Stimulated activated CD4-positive, alpha-beta T cell treated with anti-CD3 and anti-CD28 coated beads, TNF-alpha, amount 100 ng/mL, for 48 hours (primary cell): ENCODE measurements at places on chromosomes 7 and 10.

DNA sequence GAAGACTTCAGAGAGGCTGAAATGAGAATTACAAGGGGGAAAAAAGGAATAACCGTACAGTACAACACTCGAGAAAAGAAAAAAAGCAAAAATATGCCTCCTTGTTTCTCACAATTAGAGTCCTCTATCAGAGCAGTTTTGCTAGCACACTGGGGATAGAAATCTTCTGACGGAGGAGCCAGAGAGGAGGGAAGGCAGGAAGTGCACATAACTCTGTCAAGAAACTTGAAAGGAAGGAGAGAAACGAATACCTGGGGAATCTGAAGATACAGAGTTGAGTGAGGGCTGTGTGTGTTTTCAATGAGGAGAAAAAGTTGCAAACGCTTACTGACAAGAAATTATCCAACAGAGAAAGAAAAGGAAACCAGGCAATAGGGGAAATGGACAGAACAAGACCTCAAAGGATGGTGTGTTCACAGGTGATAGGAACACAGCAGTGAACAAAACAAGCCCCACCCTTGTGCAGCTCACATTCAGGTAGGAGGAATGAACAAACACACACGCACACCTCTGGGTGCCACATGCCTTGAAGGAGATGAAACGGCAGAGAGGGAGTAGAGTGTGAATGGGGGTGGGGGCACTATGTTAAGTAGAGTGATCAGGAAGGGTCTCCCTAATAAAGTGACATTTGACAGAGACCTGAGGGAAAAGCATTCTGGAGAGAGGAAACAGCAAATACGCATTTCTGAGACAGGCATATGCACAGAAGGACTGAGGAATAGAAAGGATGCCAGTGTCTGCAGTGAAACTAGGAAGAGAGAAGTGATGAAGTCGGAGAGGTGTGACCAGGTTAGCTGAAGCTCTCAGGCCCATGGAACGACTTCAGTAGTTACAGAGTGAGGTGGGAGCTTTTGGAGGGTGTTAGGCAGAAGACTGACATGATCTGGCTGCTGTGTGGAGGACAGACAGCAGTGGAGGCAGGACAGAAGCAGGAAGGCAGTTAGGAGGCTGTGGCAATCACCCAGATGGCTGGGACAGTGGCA, 46.7 kb upstream of the SPOCK2 start:
- no peak for DNase-seq

DNA sequence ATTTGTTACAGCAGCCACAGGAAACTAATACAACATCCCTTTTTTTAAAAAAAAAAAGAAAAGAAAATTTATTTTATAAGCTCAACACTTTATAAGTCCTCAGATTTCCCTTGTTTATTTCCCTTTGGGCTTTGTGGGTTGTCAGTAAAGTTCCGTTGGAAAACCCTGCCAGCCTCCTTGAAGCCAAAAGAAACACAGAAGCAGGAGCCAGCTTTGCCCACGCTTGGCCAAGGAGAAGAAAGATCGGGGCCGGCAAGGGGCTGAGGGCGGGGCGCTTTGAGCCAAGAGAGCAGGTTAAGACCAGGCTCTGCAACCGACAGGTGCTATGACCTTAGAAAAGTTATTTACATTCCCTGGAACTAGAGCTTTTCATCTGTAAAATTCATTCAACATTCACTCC, 72.7 kb downstream of the RGS10 start:
- DNase-seq: no peak

DNA sequence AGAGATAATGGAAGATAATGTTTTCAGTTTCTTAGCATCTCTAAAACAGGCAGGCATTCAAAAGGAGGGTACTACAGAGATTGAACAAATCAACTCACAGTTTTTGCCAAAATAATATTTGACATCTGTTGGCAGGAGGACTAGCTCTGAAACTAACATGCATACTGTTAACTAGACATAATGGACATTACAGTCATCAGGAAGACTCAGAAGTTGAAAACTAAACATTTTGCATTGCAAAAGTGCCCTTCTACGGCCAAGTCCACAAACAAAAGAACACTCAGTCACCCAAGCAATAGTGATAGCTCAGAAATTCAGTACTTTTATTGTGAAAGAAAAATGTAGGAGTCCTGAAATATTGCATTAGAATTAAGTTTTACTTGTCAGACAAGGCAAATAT, 399.0 kb downstream of the HGF start:
- no peak for DNase-seq

- no peak for DNase-seq
These were observed 607.8 kb downstream of the PTPRN2 start for GRCh38 chr7:157979636-157980340.

GRCh38 chr7:2607122-2607922, 24.5 kb upstream of the TTYH3 start:
- DNase-seq: no peak

- DNase-seq: no peak
These were observed 831 bp downstream of the CCDC7 start for GRCh38 chr10:32446536-32447406.

GRCh38 chr7:22632674-22633073, 94.3 kb upstream of the IL6 start:
- no peak for DNase-seq

GRCh38 chr7:137943132-137943551, 58.7 kb downstream of the CREB3L2 start:
- DNase-seq: no peak

DNA sequence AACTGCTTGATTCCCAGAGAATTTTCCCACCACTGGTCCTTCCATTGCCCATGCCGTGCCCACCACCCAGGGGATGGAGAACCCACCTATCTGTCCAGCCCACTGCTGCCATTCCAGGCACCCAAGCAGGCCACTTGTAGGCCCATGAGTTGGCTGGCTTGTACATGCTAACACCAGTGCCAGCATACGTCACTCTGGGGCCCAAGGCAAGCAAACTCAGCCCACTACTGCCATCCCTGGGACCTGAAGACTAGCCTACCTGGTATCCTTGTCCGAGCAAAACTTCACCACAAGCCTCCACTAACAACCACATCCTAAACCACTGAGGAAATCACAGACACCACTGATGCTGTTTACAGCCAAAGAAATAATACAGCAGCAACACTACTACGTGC, 44.7 kb upstream of the CDK6 start:
- no peak for DNase-seq

- DNase-seq: no peak
These were observed 941.8 kb upstream of the POT1 start for GRCh38 chr7:125871431-125871830.

DNA sequence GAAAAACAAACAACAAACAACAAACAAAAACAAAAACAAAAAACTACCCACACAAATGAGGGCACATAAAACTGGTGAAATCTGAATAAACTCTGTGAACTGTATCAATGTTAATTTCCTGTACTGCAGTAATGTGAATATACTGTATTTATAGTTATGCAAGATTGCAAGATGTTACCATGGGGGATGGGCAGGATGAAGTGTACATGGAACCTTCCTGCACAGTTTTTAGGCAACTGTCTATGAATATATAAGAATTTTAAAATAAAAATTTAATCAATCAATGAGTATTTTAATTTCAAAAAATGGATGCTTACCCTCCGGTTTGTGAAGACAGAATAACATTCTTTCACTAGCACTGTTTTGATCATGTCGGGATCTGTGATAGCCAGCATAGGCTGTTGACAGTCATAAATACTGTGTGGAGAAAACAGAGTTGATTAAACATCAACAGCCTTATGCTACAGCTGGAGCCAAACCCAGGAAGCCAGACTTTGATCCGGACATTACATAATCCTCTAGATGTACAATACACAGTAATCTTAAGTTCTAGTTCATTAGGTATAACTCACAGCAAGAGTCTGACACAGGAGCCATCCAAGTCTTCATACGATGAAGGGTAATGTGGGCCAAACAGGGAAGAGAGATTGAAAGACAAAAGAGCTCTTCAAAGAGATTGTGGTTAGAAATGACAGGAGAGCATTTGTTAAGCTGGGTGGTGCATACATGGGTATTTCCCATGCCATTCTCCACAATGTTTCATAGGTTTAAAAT, 14.8 kb downstream of the CYP3A7 start:
- DNase-seq: no peak

GRCh38 chr10:125264757-125265578, 104.6 kb upstream of the CTBP2 start:
- DNase-seq: no peak

- DNase-seq: no peak
These were observed 9.0 kb upstream of the DLX6 start for GRCh38 chr7:96996111-96996957.

- no peak for DNase-seq
These were observed 11.3 kb downstream of the RAB11FIP2 start for GRCh38 chr10:118035354-118036005.

DNA sequence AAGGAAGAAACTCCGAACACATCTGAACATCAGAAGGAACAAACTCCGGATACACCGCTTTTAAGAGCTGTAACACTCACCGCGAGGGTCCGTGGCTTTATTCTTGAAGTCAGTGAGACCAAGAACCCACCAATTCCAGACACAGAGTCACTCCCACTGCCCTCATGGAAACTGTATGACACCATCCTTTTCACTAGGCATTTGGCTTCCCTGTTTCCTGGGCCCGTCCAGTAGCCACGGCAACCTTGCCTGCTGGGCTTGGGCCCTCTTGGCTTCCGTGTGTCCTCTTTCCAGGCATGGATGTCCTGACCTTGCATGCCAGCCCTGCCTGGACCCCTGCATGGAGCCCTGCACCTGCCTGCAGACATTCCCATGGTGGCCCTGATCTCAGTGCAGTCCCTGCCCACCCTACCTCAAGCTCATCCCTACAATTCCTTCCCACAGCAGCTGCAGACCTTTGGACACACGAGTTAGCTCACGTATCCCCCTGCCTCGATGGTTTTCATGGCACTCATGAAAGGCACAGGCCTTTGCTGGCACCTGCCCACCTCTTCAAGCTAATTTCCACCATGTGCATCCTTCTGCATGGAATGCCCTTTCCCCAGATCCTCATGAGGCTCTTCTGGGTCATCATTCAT, 6.7 kb downstream of the SH2D4B start:
- DNase-seq: no peak

GRCh38 chr10:48614481-48615390, 9.9 kb upstream of the ARHGAP22 start:
- DNase-seq: no peak

DNA sequence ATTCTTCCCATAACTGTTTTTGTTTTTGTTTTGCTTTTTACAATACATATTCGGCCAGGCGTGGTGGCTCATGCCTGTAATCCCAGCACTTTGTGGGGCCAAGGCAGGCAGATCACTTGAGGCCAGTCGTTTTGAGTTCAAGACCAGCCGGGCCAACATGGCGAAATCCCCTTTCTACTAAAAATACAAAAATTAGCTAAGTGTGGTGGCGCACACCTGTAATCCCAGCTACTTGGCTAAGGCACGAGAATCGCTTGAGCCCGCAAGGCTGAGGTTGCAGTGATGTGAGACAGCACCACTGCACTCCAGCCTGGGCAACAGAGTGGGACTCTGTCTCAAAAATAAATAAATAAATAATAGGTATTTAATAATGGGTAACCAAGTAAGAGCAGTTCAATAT, 2.3 kb downstream of the TM9SF3 start:
- no peak for DNase-seq

GRCh38 chr10:23448323-23448722, 9.4 kb downstream of the OTUD1 start:
- DNase-seq: no peak

DNA sequence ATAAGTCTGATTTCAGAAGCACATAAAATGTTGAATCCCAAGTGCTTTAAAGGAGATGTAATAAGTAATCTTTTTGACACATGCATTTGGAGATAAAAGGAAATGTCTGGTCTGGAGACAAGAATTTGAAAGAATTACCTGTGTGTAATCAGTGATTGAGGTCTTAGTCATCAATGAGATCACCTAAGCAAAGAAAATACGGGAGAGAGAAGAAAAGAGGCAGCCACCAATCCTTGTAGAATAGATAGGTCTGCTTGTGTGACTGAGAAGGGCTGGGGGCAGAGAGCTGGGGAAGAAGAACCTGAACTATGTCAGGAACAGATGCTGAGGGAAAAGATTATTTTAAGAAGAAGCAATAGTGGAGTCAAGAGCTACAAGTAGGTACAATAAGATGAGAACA, 49.3 kb upstream of the ITPRID1 start:
- DNase-seq: no peak

GRCh38 chr7:103718482-103719061, 270.9 kb downstream of the RELN start:
- DNase-seq: no peak

- no peak for DNase-seq
These were observed 69.1 kb upstream of the MXI1 start for GRCh38 chr10:110138197-110138812.
